ENCODE measurements at places on chromosomes 5 and 9.

DNA sequence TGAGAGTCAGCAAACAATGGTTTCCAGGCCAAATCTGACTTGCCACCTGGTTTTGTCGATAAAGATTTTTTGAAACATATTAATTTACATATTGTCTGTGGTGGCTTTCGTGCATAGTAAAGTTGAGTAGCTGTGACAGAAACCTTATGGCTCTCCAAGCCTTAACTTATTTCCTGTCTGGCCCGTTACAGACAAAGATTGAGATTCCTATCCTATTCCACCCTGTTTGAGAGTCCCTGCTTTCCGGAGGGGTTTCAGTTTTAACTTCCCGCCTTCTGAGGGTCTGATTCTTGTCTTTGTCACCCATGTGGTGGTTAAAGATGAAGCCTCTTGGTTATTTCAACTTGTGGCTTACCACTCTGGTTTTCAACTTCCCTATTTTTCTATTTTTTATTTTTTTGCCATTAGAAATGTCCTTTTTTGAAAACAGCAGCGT lies 11.4 kb downstream of the OTULIN start:
- DNase-seq: no peak

DNA sequence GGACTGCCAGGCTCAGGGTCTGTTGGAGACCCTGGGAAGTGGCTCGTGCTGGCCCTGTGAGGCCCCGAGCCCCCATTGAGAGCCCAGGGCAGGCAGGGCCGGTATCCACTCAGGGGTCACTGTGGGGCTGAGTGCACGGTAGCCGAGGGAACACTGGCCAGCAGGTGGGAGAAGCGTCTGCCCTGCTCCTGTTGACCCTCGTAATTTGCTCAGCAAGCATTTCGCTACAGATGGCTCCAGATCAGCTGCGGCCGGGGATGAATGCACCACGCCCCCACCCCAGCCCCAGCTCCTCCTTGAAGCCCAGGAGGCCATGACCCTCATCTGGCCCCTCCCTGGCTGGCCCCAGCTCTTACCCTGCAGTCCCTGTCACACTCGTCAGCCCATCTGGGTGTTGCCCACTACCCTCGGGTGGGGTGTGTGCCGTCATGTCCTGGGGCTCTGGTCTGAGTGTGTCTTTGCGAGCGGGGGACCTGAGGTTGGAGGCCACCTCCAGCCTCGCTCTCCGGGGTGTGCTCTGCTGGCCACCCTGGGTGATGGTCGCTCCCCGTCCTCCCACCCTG lies 6.1 kb upstream of the NRARP start:
- DNase-seq: no peak

GRCh38 chr5:107615299-107615817 lies 55.4 kb downstream of the EFNA5 start:
- DNase-seq: no peak

GRCh38 chr5:1032551-1033027 lies 24.0 kb downstream of the NKD2 start:
- DNase-seq: no peak

DNA sequence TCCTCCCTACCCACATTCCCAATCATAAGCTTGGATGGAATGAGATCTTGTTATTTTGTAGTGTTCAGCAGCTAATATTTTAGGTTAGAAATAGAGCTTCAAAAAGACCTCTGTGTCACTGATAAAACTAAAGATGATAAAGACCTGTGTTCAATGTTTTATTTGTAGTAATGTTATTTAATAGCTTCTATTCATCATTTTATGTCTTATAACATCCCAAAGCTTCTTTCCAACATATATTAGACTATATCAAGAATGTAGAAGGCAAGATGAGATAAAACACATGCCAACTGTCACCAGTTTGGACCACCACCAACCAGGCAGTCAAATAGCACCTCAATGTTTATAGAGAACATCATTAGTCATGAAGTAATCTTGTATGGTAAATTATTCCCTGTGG lies 409.5 kb upstream of the ITGA1 start:
- DNase-seq: no peak

DNA sequence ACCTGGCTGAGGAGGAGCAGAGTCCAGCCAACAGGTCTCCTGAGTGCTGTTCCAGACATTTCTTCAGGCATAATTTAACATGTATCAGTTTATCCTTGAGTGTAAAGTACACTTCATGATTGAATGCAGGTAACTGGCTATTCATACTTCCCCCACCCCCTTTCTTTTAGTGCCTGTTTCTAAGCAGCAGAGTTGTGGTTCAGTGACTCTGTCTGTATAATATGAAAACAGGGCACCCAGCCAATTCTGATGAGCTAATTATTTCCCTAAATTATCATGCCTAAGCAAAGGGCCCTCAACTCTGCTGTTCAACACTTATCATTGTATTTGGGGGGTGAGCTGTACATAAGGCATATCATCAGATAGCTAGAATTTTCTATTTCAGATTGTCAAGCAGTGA lies 51.9 kb upstream of the ZSWIM6 start:
- no peak for DNase-seq

- DNase-seq: no peak
Observed at GRCh38 chr9:24899463-24899862, 353.8 kb upstream of the IZUMO3 start.

DNA sequence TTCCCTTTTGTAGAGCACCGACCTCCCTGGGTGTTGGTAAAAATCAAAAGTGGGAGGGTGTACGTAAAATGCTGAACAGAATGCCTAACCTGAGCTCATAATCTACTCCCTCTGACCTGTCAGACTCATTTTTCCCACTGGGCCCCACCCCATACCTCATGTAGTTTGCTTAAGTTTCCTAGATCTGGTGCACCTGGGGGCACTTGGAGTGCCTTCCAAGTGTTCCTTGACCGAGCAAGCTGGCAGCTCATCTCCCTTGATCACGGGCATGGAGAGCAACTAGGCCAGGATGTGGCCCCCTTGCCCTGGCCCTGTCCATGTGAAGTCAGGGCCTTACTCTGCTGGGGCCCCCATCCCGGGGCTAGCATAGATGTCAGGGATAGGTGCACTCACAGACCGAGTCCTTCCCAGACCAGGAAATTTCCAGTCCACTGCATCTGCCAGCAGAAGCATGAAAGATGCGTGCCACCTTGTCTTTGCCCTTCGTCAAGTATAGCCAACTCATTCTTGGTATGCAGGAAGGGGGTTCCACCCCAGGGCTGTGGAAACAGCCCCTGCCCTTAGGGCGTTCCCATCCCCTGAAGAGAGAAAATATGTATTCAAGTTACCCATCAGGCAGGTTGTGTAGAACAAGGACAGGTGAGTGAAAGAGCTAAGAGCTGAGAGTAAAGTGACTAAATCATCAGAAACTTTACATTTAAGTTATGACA lies 41.9 kb downstream of the SLC22A5 start:
- DNase-seq: no peak

DNA sequence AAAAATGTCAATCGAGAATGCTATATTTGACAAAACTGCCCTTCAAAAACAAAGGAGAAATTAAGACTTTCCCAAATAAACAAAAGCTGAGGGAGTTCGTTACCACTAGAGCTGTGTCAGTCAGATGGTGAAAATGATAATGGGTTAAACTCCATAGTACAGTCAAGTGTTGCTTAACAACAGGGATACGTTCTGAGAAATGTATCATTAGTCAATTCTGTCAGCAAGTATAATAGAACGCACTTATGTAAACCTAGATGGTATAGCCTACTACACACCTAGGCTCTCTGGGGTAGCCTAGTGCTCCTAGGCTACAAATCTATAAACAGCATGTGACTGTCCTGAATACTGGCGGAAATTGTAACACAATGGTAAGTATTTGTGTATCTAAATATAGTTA lies 138.7 kb downstream of the DRD1 start:
- no peak for DNase-seq

- DNase-seq: no peak
Observed at GRCh38 chr5:168304349-168304748, 12.9 kb downstream of the WWC1 start.

- DNase-seq: no peak
Observed at GRCh38 chr9:21316860-21317259, 11.7 kb upstream of the IFNA5 start.

DNA sequence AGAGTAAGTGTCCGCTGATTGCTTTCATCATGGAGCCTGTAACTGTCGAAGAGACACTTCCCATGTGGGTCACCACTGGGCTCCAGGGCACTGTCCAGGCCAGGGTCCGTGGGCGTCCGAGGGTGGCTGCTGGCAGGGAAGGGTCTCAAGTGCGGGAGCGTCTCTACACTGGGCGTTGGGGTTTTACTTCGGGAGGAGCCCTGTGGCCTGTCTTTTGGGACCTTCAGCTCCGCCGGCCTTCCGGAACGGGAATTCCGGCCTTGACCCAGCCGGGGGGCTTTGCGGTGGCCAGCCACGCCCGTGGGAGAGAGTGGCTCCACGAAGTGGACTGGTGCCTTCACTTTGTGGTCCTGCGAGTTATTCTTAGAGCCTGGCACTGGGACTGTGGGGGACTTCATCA lies 86.2 kb downstream of the CAMSAP1 start:
- DNase-seq: no peak

DNA sequence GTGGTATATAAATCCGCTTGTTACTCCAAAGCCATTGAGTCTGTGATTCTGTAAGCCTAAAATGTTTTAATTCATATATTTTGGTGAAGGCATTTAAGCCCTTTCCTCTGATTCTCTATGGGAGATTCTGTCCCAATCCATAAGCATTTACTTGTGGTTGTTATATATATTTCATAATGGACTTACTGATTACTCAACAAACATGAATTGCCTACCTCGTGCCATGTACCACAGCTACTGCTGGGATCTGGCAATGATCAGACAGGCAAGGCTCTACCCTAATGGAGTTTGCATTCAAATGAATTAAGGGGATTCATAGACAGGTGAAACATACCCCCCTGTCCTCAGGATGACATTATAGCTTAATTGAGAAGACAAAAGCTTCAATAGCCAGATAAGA lies 54.5 kb downstream of the C9orf152 start:
- no peak for DNase-seq

- no peak for DNase-seq
Observed at GRCh38 chr5:5347442-5347841, 75.0 kb upstream of the ICE1 start.

- DNase-seq: no peak
Observed at GRCh38 chr5:33867241-33867640, 24.5 kb downstream of the ADAMTS12 start.

DNA sequence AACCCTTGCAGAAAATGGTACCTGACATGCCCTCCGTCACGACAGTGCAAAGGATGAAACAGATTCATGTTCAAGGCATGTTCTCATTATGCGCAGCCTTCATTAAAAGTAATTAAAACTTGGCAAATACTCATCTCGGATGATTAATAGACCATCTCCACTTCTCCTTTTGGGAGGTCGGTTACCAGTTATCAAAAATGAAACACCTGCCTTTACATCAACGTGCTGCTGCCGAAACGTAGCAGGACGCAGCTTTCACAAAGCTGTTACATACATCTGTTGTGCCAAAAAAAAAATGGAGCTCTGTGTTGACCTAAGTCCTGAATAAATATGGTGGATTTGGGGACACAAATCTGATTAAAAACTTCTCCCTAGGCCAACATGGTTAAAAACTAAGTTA lies 75.7 kb downstream of the PTCH1 start:
- no peak for DNase-seq

DNA sequence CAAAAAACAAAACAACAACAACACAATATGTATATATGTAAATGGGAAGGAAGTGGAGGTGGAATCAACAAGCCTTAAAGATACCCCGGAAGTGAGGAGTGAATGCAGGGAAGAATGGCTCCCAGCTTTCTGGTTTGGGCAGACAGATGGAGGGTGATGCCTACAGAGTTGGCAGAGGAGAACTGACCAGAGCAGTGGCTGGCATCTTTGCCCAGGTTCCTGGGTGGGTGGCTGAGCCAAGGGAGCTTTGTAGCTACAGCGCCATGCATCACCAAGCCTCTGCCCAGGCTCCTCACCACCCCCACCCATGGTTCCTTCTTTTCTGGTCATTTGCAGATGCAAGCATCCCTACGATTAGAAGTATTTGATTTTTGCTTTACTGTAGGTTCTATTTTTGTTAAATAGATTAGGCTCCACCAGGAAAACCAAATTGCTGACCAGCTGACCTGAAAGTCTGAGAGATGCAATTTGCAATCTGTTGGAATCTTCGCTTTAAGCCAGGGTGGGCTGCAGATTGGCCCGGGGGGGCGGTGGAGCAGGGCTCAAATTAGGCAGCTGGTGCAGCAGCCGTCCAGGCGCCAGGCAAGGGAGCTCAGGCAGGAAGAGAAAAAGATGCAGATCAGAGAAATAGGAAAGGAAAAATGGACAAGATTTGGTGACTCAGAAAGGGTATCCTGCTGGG lies 163.3 kb upstream of the TBC1D2 start:
- DNase-seq: no peak
